Muscle of leg (tissue), 16 donors: ENCODE measurements at places on chromosomes 12 and 14. TPM values are rescaled to one million over a fixed set of nuclear protein-coding genes. Genes with fewer than 3 reads are reported as not detected.

A2ML1 gene
- not detected for total RNA-seq

TXNDC16 gene
- total RNA-seq, result 5.8 TPM

CLMN gene
- 3.2 TPM for total RNA-seq

PFDN5 gene
- 875 TPM for total RNA-seq

OR6C2 gene
- total RNA-seq, result not detected

CMKLR1 gene
- total RNA-seq, result 3.0 TPM
